ENCODE measurements at places on chromosomes 16 and 17.

DNA sequence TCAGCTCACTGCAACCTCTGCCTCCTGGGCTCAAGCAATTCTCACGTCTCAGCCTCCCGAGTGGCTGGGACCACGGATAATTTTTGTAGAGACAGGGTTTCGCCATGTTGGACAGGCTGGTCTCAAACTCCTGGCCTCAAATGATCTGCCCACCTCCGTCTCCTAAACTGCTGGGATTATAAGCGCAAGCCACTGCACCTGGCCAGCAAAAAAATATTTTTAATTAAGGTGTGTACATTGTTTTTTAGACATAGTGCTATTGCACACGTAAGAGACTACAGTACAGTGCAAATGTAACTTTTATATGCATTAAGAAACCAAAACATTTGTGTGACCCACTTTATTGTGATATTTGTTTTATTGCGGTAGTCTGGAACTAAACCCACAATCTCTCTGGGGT, 49.0 kb downstream of the NACA2 start:
- no peak for DNase-seq

GRCh38 chr16:14398014-14398717, 231.9 kb downstream of the PARN start:
- no peak for DNase-seq

GRCh38 chr17:78345791-78346494, 13.9 kb downstream of the SOCS3 start:
- no peak for DNase-seq

- DNase-seq, result no peak
Observed at GRCh38 chr17:17191346-17191792, 14.8 kb downstream of the PLD6 start.
